ENCODE measurements at places on chromosomes 3 and 15. TPM values are rescaled to one million over a fixed set of nuclear protein-coding genes. Genes with fewer than 3 reads are reported as not detected.

DNA sequence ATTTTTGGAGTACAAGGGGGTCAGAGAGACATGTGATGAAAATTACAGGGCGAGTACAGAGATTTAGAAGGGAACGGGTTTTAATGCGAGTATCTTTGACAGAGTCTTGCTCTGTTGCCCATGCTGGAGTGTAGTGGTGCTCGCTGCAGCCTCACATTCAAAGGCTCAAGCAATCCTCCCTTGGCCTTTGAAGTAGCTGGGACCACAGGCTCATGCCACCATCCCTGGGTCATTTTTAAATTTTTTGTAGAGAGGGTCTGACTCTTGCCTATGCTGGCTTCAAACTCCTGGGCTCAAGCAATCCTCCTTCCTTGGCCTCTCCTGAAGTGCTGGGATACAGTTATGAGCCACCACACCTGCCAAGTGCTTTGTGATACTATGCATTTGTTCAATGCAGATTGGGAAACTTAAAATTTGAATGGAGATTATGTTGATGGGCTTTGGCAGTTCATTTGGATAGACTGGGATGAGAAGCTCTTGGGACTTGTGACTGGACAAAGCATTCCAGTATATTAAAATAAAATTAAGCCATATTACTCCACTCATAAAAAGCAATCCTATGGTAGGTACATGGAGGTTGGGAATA is 4.0 kb upstream of the LMLN start:
- DNase-seq = no peak

GRCh38 chr3:1263121-1263520 is 170.3 kb downstream of the CNTN6 start:
- DNase-seq = no peak

GRCh38 chr3:136960838-136961836 is 3.4 kb downstream of the IL20RB start:
- peak; percentile 44 for DNase-seq

- DNase-seq = no peak
Observed at GRCh38 chr3:188262913-188263683, 109.1 kb downstream of the LPP start.

The TERB2 gene
- total RNA-seq = not detected

DNA sequence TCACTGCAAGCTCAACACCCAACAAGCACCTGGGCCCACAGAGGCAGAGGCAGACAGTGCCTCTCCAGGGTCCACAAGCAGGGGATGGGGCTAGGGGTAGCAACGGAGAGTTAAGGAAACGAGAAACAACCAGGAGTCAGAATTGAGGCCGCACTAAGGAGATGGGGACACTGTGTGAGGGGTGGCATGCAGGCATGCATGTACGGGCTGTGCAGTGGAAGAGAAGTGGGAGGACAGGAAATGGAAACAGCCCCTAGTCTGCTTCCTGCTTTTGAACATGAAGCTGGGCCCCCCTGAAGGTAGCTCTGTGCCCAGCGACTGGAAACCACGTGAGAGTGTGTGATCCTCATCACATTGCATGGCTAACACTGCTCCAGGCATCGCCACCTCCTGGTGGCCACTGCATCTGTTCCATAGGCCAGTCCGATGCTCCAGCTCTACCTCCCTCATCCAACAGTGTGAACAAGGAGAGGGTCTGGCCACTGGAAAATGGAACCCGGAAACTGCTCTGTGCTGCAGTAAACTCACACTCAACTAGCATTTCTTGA is 44.0 kb downstream of the XXYLT1 start:
- DNase-seq = no peak

The LRRK1 gene
- 21.6 TPM for total RNA-seq

GRCh38 chr15:63008333-63009049 is 34.1 kb upstream of the TPM1 start:
- no peak for DNase-seq

The LNP1 gene
- total RNA-seq = 1.6 TPM

The EPHB3 gene
- 6.5 TPM for total RNA-seq

The CILP gene
- not detected for total RNA-seq

DNA sequence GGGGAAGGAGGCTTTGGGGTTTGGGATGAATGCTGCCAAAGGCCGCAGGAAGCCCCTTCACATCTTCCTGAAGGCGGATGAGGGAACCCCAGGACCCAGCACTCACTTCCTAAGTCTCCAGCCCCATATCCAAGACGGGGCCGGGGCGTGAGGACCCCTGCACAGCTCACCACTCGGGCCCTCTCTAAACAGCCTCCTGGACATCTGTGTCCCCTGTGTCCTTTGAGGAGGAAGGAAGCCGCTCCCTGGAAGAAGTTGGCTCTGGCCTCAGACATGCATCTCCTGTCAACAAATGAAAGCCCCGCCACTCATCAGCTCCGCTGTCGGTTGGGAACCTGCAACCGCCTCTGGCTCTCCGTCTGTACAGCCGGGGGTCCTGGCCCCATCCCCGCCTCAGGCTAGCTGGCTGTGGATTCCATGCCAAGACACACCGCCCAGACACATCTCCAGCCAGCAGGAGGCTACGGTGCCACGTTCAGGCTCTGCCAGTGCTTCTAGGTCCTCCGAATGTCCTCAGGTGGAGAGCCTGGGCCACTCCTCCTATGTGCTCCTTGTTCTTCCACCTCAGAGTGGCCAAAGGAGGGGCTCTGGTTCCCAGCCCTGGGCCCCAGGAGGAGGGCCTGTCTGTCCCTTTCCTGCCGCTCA is 140.0 kb upstream of the MEF2A start:
- DNase-seq = no peak

DNA sequence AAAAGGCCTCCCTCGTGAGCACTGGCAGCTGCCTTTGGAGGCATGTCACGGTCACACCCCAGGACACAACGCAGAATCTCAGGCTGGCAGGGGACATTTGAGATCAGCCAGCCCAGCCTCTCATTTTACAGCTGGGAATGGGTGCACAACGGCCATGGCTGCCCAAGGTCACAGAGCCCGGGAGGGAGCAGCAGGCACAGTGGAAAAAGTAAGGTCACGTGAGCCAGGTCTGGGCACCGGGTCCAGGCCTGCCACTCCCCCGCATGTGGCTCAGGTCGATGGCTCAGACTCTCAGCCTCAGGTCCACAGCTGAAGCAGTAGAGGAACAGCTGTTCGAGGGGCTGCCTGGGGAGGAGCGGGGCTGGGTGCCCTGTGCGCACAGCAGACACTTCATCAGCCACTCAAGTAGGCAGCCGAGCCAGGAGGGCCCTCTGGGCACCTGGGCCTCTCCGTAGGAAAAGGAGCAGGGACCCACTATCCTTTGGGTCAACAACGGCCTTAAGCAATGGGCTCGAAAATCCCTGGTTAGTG is 260.6 kb downstream of the GOLGA6L6 start:
- no peak for DNase-seq

GRCh38 chr3:64008487-64009351 is 14.6 kb downstream of the PSMD6 start:
- no peak for DNase-seq

The SLC9A9 gene
- 0.20 TPM for total RNA-seq

- DNase-seq = no peak
Observed at GRCh38 chr15:78660584-78660983, 19.6 kb upstream of the CHRNB4 start.

DNA sequence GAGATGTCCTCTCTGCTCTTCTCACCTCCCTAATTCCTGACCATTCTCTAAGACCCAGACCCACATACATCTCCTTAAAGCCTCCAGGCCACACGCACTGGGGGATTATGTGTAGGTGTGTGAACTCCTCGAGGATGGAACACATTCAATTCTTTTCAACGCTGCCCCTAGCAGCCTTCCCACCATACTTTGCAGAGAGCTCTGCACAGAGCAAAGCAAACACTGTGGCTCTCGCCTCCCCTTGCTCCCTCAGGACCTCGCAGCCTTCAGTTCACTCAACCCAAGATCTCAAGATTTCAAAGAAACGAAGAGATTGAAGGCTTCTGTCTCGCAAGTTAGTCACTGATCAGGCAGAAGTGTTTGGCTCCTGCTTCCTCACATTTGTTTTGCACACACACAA is 6.0 kb downstream of the ACTC1 start:
- no peak for DNase-seq

The PDCD10 gene
- total RNA-seq = 59.0 TPM

GRCh38 chr3:105752791-105753415 is 115.9 kb downstream of the CBLB start:
- DNase-seq = no peak

DNA sequence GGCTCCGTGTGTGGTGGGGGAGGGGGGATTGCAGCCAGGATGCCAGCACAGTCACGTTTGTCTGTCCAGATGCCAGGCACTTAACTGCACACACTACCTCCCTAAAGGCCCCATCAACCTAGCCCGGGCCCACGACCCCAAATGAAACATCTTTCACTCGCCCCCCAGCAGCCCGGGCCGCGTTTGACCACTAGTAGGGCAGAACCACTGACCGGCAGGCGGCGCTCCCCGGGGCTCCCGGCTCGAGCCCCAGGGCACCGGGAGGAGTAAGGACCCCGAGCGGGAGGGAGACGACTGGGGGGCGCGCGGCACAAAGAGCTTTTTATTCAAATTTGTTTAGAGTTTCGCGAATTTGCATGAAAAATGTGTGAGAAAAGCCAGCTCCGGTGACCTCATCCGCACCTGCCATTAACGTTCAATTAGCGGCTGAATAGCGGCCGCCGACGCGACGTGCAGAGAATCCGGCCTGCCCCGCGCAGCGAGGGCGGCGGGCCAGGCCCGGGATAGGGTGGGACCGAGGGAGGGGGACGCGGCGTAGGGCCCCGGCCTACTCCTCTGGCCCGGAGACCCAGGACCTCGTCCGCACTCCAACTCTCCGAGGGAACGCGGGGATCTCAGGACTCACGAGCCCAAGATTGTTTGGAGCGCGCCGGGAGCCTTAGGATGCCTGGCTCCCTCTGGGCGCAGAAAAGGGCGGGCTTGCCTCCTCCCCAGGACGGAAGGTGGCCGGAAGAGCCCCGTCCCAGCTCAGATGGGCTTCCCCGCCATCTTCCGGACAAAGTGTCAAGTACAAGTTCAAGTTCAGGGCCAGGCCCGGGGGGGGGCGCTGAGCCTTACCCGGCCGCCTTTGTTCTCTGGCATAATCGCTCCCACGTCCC is 64.9 kb upstream of the POLG start:
- no peak for DNase-seq

GRCh38 chr3:147680837-147681483 is 271.8 kb downstream of the ZIC1 start:
- no peak for DNase-seq

DNA sequence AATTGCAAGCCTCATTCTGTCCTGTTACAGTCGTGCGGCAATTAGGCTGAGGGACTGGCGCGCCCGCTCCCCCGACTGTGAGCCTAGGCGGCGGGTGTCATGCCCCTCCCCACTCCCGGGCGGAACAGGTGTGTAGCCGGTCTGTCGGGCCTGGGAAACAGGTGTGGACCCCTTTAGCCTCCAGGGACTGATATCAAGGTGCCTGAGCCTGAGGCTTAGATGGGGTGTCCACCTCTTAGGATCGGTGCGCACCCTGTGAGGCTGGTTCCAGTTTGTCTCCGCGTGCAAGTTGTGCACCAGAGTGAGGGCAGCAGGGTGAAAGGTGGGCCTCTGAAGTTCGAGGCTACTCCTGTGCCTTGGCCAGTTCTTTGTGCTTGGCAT is 686 bp downstream of the VPS8 start:
- no peak for DNase-seq

- no peak for DNase-seq
Observed at GRCh38 chr3:157807280-157807679, 298.9 kb downstream of the SHOX2 start.

GRCh38 chr3:39419742-39420315 is 13.3 kb downstream of the RPSA start:
- DNase-seq = no peak

DNA sequence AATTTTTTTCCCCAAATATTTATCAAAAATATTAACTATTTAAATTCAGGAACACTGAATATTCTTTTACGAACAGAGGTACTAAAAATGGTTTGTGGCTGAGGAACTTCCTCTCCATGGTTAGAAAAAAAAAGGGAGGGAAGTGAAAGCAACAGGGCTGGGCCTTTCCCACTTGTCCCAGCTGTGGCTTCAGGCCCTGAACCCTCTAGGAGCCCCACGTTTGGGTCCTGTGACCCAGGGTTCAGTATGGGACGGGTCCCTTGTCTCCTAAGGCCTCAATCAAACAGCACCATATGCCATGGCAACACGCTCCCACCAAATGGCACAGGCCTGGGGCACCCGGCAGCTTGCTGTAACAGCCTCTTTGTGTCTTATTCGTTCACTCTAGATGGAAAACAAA is 32.4 kb downstream of the POC1A start:
- DNase-seq = no peak

The UROC1 gene
- total RNA-seq = not detected

- DNase-seq = no peak
Observed at GRCh38 chr3:8757551-8758518, 11.6 kb downstream of the OXTR start.

The RAB7A gene
- 233 TPM for total RNA-seq

The ARHGAP11A gene
- total RNA-seq = 102 TPM

- no peak for DNase-seq
Observed at GRCh38 chr3:189655617-189656016, 24.4 kb downstream of the TP63 start.

GRCh38 chr3:56042326-56042951 is 425.8 kb downstream of the ERC2 start:
- DNase-seq = no peak

The CYP11A1 gene
- 0.57 TPM for total RNA-seq

- DNase-seq = no peak
Observed at GRCh38 chr3:183064475-183064874, 34.8 kb downstream of the MCCC1 start.

DNA sequence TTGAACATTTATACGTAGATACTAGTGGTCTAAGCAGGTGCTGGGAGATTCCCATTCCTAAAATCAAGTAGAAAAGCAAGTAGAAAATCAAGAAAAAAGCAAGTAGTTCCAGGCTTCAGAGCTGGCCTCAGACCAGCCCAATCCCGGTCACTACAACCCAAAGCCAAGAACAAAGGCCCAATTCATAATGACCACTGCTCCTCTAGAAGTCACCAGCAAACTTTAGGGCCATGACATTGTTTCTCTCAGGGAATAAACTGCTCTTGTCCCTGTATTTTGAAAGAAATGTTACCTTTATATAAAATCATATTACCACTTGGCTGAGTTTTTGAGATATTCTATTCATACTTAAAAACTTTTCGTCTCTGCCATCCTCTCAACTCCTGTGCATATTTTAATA is 106.3 kb upstream of the IL12A start:
- no peak for DNase-seq

DNA sequence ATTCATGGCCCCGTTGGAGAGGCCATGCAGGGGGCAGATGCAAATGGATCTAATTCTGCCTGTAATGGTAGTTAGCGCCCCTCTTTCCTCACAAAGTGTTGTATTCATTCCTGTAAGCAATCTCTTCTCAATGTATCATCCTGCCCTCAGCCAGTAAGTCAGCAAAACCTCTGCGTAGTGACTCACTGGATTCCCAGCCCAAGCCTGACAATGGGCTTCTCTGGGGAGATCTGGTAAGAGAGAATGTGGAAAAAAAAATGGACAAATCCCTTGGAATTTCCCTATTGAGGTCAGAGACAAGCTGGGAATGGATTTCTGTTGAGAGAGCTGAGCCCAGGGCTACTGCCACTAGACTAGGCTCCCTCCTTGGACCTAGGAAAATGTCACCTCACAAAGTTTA is 25.4 kb downstream of the ADPGK start:
- DNase-seq = no peak

- DNase-seq = no peak
Observed at GRCh38 chr3:169172535-169172934, 491.0 kb downstream of the MECOM start.

The BLM gene
- 24.6 TPM for total RNA-seq

All from HCT116 (cell line).